ENCODE measurements at places on chromosomes 13 and 19.

DNA sequence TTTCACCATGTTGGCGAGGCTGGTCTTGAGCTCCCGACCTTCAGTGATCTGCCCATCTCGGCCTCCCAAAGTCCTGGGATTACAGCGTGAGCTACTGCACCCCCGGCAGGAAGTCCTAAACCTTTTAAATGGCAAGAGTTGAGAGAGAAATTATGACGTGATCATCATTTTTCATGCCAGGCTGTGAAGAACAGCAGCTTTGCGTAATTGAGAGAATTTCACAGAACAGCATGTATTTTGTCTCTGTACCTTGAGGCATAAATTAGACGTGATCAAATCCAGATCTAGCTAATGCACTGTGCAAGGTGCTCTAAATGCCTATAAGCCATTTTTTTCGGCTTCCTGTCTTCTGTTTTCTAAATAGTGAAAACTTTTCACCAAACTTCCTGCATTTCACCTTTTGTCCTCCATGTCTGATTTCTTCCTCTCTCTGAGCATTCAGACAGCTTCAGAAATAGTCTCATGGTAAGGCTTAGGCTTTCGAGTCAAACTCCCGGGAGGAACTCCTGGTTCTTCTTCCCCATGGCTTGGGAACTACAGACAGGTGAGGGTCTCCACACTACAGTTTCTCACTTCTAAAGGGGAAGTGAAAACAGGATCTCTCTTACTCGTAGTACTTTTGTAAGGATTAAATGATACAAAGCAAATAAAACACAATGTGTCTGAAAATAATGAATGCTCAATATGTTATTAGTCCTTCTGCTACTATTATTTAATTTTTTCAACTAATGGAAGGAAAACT lies 51.0 kb downstream of the WDFY2 start:
- no peak for DNase-seq

DNA sequence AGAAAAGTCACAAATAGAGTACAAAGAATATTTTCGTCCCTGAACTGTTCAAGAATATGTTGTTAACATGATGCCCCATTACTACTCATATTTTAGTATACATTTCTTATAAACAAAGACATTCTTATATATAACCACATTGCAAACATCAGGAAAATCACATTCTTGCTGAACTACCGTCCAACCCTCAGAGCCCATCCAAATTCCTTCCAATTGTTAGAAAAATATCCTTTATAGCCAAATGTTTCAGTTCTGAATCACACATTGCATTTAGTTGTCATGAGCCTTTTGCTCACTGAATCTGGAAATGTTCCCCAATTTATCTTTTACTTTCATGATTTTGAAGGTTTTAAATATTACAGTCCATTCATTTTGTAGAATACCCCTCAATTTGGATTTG lies 467.8 kb upstream of the ARGLU1 start:
- DNase-seq, result no peak

- no peak for DNase-seq
Measured at GRCh38 chr19:36417752-36418286, 625 bp downstream of the ZFP82 start.

- DNase-seq, result no peak
Measured at GRCh38 chr13:28012896-28013295, 24.4 kb upstream of the URAD start.

DNA sequence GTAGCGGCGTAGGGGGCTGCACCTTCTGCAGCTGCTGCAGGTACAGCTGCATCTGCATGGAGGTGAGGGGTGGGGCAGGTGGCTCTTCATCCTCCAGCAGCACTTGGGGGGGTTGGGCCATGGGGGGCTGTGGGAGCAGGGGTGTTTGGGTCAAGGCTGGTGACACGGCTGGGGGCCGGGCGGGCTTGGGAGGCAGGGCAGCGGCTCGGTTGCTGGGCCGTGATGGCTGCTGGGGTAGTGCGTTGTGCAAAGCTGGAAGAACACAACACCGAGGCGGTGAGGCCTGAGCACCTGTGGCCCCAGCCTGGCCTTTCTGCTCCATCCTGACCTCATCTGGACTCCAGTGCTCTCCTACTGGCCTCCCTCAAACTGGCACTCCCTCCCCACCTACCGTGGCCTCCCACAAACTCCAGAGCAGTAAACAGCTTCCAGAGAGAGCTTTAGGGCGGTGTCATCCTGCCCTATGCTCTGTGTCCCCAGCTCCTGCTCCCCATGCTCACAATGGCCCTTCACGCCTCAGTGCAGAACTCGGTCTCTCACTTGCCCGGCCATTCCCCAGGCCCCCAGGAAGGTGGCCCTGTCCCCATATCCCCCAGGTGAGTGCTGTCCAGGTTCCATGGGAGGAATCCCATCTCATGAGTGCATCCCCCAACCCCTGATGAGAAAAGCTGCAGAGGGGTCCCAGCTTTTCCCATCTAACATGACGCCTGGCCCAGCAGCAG lies 11.1 kb upstream of the EPHX3 start:
- no peak for DNase-seq

DNA sequence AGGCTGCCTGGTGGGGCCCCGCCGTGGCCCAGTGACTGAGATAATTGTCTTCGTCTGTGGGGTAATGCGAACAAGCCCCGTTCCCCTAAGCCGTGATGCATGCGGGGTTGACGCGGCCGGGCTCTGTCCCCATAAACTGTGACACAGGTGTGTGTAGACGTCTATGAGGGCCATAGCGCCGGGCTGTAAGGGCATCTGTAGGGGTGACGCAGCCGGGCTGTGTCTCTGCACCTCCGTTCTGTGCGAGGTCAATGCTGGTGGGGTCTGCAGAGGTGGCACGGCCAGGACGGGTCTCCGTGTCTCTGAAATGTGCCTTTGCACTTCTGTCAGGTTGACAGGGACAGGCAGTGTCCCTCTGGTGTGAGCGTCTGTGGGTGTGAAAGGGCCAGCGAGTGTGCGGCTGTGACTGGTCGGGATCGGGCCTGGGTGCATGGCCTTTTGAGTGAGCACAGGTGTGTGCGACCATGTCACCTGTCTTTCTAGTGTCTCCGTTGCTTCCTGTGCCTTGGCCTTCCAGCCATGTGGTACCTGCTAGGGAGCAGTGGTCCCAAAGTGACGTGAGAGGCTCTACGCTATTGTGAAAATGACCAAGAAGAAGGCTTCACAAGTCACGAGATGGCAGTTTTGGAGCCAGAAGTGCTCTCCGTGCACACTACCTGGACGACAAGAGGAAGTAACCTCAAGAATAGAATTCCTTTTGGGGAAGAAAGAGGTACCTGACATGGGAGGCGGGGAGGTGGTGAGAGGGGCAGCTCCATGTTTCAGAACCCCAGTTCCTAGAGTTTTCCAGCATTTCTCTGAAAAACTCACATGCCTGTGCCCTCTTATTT lies 16.4 kb upstream of the ZNF331 start:
- DNase-seq, result no peak

DNA sequence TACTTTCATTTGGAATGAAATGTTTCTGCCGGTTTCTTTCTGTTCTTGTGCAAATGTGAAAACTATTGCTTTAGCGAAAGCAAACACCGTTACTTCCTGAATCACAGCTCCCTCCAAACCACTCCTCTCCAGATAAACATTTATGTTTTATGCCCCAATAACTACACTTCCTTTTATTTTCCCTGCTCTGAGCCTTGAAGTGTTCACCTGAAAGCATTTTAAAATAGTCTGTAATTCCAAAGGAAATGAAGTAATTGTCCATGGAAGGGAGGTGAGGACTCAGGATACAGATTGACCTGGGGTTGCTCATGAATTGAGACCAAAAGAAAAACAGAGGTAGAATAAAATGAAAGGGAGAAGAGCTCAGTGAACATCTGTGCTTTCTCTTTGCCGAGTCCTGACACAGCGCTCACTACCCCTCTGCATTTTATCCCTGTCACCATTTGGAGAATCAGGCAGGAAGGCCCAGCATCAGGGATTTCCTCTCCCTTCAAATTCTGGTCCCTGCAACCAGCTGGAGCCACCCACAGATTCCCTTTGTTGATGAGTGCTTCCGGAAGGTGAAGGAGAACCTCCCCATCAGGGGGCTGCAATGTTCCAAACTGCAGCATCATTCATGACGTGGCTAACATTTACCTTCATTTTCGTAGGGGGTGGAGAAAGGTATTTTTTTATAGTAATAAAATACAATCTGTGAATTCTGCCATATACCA lies 171.9 kb downstream of the ITGBL1 start:
- DNase-seq, result no peak
